Mesothelial cell of epicardium (in vitro differentiated cells): ENCODE measurements at places on chromosomes 16 and 17.

- no peak for DNase-seq
Observed at GRCh38 chr17:948284-948852, 31.2 kb downstream of the NXN start.

DNA sequence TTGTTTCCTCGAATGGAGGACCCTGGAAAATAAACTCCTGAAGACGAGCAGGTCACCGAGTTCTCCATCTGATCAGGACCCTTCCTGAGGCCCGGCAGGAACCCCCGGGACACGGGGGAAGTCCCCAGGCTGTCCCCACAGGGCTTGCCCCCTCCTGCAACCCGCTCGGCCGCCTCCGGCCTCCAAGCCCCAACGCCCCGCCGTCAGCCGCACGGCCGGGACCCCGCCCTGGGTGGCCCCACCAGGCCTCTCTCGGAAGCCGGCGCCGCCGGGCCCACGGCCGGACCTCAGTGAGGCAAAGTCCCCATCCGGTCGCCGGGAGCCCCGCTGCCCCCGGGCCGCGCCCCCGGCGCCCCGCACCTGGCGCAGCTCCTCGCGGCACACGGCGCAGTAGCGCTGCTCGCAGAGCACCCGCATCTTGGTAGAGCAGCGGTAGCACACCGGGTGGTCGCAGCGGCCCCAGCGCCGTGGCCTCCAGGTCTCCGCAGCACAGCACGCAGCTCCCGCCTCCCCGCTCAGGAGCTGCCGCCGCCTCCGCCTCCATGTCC, 383 bp downstream of the ZNF598 start:
- no peak for DNase-seq

GRCh38 chr16:30567160-30567990, 4.1 kb downstream of the ZNF688 start:
- DNase-seq, result no peak

DNA sequence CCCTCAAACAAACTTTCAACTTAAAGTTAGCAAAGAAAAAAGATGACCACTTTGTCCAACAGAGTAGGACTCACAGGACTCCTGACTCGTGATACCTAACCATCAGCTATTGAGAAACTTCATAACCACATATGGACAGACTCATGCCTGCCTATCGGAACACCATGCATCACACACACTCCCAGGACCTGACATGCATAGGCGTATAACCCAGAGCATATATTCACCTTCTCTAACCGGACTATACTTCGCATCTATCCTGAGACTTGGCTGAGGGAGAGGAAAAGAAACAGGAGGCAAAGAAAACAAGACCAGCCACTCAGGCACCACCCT, 2.2 kb downstream of the PIP4K2B start:
- no peak for DNase-seq

- DNase-seq, result no peak
Observed at GRCh38 chr17:50882851-50883250, 16.7 kb upstream of the TOB1 start.

- DNase-seq, result no peak
Observed at GRCh38 chr17:38912221-38912813, 13.1 kb upstream of the LASP1NB start.

DNA sequence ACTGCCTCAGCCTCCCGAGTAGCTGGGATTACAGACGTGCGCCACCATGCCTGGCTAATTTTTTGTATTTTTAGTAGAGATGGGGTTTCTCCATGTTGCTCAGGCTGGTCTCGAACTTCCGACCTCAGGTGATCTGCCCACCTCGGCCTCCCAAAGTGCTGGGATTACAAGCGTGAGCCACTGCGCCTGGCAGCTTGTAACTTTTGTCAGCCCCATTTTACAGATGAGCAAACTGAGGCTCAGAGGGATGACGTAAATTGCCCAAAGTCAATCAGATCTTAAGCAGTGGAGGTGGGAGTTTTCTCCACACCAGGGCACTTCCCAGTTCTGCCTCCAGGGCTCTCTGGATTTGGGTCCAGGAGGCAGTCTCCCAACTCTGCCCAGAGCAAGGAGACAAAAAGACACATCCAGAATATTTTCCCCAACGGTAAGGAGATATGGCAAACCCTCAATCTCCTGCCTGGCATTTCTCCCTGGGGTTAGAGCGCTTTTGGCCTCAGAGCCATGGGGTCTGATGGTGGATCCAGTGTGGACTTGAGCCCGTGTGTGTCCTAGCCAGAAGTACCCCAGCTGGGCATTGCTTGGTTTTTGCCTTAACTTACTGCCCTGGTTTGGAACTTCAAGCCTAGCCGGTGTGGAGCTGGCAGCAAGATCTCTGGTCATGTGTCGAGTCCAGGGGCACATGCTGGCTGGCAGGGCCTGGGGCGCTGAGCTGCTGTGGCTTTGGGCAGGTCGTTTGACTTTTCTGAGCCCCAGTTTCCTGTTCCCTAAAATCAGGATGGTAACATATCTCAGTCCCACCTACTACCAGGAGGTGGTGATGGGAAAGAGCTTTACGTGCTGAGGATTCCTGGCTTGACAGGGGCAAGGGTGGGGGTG, 3.4 kb downstream of the ADAM11 start:
- no peak for DNase-seq

- no peak for DNase-seq
Observed at GRCh38 chr17:2237950-2238349, 65.6 kb downstream of the SMG6 start.

DNA sequence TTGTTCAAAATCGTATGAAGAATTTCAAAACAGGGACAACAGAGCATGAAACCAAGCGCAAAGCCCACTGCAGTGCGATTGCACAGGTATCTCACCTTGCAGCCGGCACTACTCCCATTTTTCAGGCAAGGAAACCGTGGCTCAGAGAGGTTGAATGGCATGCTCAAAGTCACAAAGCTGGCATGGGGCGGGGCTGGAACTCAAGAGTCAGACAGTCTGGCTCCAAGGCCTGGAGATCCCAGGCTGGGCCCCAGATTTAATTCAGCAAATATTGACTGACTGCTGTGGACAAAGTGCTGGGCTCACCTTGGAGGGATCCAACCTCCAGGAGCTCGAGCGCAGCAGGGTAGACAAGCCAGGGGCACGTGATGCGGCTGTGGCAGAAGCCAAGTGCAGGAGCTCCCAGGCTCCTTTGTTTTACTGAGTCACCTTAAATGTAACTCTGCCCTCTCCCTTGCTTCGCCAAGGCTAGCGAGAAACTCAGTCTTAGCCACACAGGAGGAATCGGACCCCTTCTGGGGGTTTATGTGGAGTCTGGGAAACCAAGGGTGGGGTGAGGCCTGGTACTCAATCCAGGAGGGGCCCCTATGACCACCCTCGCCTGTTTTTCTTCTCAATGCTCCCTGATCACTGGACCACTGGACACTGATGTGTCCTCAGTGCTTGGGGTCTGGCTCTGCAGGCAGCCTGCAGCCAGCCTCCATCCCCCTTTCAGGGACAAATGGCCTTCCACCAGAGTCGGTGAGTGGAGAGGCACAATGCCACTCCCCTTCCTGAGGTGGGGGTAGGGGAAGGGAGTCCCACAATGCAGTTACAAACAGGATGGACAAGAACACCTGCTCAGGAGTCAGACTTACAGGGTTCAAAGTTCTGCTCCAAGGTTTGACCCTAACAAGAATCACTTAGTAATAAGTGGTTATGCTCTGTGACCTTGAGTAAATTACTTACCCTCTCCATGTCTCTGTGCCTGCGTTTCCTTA, 3.9 kb upstream of the SPATA20 start:
- no peak for DNase-seq

DNA sequence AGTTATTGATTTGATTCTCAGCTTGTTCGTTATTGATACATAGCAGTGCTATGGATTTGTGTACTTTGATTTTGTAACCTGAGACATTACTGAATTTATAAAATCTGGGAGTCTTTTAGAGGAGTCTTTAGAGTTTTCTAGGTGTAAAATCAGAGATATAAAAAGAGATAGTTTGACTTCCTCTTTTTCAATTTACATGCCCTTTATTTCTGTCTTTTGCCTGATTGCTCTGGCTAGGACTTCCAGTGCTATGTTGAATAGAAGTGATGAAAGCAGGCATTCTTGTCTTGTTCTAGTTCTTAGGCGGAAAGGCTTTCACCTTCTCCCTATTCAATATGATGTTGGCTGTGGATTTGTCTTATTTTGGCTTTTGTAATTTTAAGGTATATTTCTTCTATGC, 106.2 kb downstream of the PHKB start:
- DNase-seq, result no peak

- DNase-seq, result no peak
Observed at GRCh38 chr17:5610956-5611355, 26.6 kb upstream of the NLRP1 start.

DNA sequence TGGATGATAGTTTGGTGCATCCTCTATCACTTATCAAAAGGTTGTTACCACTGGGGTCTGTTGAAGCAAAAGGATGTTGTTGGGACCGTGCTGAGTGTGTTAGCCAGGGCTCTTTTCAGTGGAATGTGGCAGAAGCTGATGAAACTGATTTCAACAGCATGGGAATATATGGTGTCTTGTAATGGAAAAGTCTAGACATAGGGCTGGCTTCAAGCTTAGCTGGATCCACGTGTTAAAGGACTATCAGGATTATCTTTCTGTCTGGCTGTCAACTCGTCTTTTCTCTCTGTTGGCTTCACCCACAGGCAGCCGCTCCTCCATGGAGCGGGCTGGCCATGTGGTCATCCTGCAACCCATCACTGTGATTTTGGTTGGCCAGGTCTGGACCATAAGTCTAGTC, 8.7 kb downstream of the SNX29 start:
- no peak for DNase-seq

DNA sequence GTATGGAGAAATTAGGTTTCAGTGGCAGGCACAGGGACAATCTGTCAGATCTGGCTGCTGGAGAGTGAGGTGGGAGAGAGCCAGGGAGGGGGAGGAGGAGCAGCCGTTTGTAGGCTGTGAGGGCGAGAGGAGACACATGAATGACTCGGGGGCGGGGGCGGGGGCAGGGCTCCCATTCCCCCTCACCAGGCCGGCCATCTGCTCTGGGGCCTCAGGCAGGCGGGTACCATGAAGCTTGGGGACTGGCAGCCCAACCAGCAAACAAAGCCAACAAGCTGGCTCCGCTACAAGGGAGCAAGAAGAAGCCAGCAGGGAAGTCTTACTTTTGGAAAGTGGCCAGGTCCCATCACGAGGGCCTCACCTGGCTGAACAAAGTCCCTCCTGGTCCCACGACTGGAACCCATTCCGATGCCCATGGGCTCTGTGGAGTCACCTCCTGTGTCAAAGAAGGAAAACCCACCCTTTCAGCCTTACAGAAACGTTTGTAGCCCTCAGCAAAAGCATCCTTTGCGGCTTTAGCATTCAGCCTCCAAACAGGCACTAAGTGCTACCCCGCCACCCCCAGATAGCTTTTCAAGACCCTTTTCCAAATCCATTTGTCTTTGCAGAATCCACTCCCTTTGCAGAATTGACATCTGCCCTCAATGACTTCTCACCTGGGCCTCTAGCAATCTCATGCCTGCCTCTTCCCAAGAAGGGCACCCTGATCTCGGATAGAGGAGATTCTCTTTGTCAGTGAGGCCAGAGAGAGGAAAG, 9.2 kb upstream of the SSTR2 start:
- DNase-seq, result no peak

- DNase-seq, result peak; percentile 90
Observed at GRCh38 chr16:2090777-2091546, 43.2 kb downstream of the TSC2 start.

DNA sequence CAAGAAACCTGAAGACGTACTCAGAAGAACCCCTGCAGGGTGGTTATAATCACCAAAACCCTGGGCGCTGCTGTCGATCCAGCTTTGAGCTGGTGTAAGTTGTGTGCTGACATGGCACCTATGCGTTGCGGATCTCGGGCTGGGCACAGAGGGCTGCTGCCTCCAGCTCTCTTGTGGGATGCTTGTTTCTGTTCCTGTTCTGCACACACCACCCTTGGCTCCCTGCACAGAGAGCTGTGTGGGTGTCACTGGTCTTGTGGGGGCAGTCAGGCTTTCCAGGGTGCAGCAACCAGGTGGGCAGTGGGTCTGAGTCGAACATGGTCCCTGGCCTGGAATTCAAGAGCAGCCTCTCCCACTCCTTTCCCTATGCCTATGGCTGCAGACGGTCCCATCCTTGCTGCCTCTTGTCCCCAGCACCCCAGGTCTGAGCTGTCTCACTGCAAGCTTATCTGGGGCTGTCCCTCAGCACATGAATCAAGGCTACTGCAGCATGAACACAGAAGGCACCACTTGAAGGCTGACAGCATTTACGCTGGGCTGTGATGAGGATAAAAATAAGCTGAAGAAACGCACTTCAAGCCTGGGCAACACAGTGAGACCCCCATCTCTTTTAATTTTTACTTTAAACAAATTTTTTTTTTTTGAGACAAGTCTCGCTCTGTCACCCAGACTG, 20.1 kb downstream of the ZNF276 start:
- no peak for DNase-seq

DNA sequence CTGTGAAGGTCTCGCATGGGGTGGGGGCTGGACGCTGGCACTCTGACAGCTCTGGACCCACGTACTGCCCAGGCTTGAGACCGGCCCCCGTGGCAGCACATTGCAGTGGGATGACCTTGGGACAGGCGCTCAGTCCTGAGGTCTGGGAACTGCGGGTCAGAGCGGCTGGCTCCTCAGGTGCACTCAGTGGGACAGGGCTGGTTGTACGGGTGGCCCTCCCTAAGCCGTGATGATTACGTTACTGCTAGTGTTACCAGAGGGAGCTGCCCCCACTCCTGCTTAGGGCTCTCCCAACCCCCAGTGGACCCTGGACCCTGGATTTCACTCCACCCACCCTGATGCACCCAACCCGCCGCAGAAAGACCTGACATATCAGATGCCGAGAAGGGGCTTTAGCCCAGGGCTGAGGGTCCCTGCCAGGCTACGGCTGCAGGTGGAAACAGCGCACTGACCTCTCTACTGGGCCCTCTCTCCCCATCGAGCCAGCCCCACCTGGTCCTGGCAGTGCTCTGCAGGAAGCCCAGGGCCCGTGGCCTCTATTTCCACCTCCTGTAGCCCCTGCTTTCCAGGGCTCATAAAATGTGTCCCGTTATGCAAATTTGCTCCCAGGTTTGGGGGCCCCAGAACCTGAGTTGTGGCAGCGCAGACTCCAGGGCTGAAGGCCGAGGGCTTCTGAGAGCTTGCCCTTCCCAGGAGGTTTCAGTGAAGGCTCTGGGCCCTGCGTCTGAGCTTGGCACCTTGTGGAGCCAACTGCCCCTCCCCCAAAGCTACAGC, 77.2 kb downstream of the RTN4RL1 start:
- no peak for DNase-seq

DNA sequence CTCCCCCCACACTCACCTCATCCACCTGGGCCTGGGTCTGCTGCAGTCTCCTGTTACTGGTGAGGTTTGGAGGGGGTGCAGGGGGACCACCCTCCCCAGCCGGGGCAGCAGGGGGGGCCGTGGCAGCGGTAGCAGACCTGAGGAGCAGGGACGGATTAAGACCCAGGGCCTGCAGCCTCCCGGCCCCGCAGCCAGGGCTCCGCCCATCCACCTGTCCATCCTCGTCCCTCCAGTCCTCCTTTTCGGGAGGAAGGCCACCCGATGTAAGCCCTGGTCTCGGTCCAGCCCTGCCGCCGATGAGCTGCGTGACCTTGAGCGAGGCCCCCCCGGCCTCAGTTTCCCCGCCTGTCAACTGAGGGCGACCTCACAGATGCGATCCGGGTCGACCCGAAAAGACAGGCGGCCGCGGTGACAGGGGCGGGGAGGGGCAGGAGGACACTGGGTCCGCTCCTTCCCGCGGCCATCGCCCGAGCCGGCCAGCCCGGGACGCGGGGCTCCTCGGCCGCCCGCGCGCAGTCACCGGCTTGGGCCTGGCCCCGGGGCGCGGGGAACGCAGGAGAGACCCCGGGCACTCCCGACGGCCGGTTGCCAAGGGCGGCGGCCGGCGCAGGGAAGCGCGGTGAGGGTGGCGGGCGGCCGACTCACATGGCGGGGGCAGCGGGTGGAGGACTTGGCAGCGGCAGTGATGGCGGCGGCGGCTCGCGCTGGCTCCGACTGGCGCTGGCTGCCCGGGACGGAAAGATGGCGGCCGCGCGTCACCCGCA, at the start of gene VAMP2:
Gene VAMP2, minus strand, starts transcription at position 716 of the 764 bp plus-strand sequence. Its CDS starts 69 bp downstream, at position 647.
- peak; percentile 75 for DNase-seq
